Activated CD4-positive, alpha-beta T cell treated with anti-CD3 and anti-CD28 coated beads, Interleukin-2, amount 50 U/mL, for 4 hours (primary cell): ENCODE measurements at places on chromosomes 1 and 21.

GRCh38 chr1:67713057-67713846 lies 28.3 kb downstream of the GADD45A start:
- no peak for DNase-seq

- no peak for DNase-seq
These were observed 455.9 kb downstream of the OMA1 start for GRCh38 chr1:58090640-58091039.

DNA sequence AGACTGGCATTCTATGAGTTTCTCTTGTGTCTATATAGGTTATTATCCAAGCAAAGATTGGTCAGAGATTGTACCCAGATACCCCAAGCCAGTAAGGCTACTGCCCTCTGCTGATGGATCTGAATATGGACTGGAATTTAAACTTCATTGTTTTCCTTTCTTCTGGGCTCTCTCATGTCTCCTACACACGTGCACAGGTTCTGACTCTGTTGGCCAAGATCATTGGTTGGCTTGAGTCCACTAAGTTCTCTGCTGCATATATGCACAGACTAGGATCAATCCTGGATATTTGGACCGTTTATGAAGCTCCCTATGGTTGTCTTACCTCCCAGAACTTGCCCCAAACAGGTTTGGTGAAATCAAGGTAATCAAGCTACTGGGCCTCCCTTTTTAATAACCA lies 69.7 kb downstream of the CC2D1B start:
- no peak for DNase-seq

DNA sequence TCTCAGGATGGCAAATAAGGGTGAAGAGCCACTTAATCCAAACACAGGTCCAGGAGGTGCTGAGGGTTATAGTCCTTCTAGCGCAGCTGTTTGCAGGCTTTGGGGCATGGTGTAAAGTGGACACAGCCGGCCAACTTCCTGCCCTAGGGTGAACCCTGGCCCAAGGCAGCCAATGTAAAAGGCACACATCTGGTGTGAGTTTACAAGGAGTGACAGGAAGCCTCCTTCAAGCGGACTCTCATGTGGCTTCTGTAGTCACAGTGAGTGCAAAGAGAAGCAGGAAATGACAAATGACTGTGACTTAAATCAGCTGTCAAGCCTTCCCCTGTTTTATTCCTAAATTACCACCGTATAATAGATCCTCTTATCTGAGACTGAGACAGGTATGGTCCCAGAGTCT lies 213.0 kb downstream of the CRB1 start:
- DNase-seq = no peak

DNA sequence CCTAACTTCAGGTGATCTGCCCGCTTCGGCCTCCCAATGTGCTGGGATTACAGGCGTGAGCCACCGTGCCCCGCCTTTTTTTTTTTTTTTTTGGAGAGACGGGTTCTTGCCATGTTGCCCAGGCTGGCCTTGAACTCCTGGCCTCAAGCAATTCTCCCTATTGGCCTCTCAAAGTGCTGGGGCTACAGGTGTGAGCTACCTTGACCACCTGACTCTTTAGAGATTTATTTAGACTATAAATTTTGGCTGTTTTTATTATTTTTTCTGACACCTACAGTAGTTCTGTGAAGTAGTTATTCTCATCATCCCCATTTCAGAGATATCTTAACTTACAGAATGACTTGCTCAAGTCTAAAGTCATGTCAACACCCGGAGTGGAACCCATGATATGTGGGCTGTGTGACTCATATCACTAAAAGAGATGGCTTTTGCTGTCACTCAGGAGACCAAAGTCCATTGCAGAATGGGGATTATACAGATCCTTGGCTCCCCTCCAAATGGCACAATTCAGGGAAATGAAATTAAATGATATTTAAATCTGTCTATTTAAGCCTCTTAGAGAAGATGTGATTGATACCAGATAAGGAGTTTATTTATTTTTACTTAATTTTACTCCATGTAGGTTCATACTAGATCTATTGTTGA lies 93.2 kb downstream of the CTH start:
- no peak for DNase-seq

DNA sequence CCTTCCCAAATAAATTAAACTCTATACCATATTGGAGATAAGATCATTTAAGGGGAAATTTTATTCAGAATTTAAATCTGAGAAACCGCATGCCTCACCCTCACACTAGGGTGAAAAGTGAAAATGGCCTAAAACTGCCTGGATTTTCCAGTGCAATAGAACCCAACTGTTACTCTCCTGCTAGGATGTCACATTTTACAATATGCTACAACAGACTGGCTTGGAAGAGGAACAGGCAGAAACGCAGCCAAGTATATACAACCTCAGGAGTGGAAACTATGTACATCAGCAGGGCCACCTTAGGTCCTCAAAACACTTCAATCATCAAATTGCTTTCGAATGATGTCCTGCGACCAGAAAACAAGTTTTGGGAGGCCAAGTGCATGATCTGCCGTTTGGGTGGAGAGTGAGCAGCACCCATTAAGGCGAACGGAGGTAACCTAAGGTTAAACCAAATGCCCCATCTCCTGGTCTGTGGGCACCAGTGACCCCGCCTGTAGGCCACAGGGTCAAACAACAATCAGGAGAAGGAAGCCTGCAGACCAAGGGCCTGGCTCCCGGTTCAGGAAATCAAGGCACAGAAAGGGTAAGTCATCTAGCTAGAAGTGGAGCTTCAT lies 4.9 kb downstream of the RCAN1 start:
- DNase-seq = no peak

DNA sequence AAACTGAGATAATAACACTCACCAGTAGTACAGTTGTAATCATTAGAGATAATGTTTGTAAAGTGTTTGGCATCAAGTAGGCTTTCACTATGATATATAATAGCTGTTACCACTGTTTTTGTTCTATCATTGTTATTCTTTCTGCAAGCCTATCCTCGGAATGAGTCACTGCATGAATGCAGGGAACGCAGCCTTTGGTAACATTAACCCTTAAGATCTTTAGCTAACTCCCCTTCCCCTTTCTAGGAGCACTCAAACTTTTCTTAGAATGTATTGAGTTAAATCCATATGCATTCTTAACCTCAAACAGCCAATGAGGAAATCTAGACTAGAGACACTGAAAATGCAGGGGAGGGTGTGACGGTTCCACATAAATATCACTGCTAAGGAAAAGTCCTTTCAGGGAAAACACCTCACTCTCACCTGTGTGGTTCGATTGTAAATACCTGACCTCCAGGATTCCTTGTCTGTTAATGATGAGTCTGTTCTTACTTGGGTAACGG lies 467.3 kb downstream of the SETD4 start:
- DNase-seq = no peak

GRCh38 chr1:23339632-23340031 lies 4.5 kb downstream of the HNRNPR start:
- no peak for DNase-seq

DNA sequence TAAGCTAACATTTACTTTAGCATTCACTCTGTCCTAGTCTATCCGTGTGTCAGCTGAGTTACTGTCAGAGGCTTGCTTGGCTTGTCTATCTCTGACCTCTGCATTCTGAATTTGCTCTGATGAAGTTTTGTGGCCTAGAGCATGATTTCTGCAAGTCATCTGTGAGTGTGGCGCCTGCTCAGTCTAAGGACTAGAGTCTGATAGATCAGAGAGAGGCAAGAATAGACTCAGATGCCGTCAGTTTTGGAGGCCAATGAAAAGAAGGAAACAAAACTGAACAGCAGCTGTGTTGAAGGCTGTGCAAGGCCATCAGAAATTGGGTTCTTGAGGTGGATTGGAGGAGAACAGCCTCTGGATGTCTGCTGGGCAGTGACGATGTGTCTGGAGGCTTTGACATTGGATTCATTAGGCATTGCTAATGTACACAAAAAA lies 573.1 kb downstream of the USP25 start:
- DNase-seq = no peak

- DNase-seq = no peak
These were observed 109.9 kb upstream of the KIAA1614 start for GRCh38 chr1:180802813-180803212.

- no peak for DNase-seq
These were observed 1.2 kb downstream of the MAN1A2 start for GRCh38 chr1:117368116-117369108.

DNA sequence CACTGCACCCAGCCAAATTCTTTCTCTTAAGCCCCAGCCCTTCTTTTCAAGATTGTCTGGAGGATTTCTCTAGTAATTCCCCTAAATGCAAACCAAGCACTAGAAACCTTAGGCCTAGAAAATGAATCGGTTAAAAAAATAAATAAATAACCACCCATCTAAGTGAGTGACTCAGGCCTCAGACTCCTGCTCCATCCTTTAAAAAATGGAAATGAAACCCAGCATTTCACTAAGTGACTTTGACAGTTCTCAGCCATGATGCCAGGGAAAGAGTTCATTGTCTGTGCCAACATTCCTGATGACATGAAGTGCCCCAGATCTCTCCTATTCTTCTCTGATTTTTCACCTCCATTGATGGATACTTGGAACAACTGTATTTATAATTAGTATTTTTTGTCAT lies 415.2 kb upstream of the DAB1 start:
- no peak for DNase-seq

GRCh38 chr1:232267092-232267836 lies 362.7 kb downstream of the SIPA1L2 start:
- no peak for DNase-seq

- no peak for DNase-seq
These were observed 59.8 kb downstream of the XCL1 start for GRCh38 chr1:168636200-168636599.

DNA sequence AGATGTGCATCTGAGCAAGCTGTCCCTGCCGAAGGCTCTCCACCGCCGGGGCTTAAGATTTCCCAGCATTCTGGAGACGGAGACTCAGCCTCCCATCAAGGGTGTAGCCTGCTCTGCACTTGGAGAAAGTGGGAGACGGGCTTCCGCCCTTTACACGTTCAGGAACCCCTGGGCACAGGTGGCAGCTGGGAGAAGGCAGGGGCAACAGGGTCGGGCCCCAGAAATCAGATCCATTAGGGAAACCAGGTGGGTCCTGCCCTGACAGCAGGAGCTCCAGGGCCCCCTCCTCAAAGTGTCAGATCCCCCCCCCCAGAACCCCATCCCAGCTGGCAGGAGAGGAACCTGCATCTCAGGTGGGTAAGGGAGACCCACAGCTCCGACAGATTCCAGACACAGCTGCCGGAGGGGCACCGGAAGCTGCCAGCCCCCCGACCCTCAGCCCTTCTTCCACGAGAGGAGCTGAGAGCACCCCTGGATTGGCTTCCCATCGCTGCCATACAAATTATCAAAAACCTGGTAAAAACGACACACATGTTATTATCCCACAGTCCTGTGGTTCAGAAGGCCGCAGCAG lies 236.6 kb downstream of the NPHP4 start:
- no peak for DNase-seq

- DNase-seq = no peak
These were observed 6.1 kb upstream of the AIRE start for GRCh38 chr21:44279354-44280260.

- DNase-seq = no peak
These were observed 152.6 kb downstream of the ETS2 start for GRCh38 chr21:38958323-38958705.

- no peak for DNase-seq
These were observed 2.8 kb upstream of the RNU5D-1 start for GRCh38 chr1:44733784-44734183.

DNA sequence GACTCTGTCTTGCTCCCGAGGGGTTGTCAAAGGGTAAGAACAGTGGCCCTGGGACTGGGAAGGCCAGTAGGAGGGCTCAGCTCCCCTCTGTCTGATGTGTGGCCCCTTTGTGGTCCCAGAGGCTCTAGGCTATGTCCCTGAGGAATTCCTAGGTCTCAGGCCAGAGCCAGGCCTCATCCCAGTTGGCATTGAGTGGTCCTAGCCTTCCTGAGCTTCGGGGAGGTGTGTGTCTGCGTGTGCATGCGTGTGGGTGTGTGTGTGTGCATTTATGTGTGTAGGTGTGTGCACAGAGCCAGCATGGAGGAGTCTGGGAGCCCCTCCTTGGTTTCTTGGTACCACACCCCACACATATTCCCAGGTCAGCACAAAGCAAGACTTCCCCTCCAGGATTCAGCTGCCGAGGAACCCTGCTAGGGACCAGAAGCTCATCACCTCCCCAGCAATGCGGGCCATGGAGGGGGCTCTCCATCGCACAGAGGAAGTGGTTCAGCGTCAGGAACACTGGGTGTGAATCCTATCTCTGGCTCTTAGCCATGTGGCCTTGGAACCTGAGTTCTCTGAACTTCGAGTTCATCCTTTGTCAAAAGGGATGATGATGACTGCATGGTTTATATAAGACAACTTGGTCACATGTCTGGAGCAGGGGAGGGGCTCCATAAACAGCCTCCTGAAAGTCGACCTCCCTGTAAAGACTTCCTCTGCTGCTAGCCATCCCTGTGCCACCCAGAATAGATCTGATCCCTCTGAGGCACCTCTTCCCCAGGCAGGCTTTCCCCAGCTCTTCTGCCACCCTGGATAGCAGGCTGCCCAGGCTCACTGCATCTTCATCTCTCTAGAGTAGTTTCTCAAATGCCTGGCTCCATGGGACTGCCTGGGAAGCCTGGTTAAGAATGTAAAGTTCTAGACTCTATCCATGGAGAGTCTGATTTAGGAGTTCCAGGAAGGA lies 8.3 kb upstream of the EPS8L3 start:
- no peak for DNase-seq

- DNase-seq = no peak
These were observed 3.2 kb downstream of the INKA2 start for GRCh38 chr1:111735858-111736544.

DNA sequence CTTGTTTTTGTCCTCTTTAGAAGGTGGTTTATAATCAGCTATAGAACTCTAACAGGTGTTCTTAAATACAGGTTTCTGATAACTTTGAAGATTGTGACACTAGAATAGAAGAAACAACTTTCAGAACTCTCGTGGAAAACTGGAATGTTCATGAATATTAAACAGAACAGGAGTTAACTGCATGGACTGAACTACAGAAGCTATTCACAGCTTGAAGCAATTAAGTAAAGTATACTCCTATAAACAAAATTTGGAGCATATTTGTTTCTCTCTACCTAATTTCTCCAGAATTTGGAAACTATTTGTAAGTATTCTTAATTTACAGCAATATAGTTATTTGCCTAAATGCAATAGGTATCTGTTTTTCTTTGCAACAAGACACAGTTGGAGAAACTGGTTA lies 824.8 kb downstream of the ADGRL2 start:
- DNase-seq = no peak

- DNase-seq = no peak
These were observed 57.4 kb downstream of the LGR6 start for GRCh38 chr1:202250982-202251381.

DNA sequence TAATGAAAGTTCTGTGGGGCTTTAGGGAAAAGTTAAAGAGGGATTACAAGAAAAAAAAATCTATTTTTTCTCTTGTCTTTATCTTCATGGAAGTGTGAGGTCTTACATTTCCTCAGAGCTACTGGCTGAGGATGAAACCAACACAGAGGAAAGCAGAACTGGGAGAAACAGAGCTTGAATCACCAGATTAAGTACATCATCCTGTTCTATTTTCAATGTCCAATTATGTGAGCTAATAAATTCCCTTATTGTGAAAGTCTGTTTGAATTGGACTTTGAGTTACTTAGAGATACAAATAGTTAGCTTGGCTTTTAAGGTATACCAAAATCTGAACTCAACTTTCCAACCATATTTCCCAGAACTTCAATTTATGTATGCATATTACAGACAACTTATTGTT lies 69.2 kb downstream of the LPGAT1 start:
- DNase-seq = no peak

- DNase-seq = no peak
These were observed 553.6 kb downstream of the NUF2 start for GRCh38 chr1:163875200-163875926.
